Frontal cortex (tissue), 4 donors: ENCODE measurements at places on chromosomes 2 and 18.

GRCh38 chr2:192153561-192153960 is 41.2 kb downstream of the TMEFF2 start:
- DNase-seq, result no peak

- no peak for DNase-seq
Observed at GRCh38 chr2:149064856-149065630, 26.5 kb downstream of the LYPD6B start.

GRCh38 chr18:36128907-36129299 is 237 bp downstream of the SLC39A6 start:
- DNase-seq, result no peak

DNA sequence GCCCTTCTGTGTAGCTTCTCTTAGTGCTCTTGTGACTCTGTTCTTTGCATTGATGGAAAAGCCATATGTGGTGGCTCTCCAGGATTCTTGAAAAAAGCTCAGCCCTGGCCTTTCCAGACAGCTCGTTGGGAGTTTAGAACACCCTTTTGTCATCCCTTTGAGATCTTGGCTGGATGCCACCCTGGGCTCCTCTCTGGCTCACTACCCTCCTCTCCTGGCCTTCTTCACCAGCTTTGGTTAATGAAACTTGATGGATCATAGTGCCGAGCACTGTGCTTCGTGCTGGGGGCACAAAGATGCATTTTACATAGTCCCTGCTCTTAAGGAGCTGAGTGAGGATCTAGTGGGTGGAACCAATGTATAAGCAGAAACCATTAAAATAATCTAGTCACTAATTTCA is 15.6 kb upstream of the FHOD3 start:
- DNase-seq, result no peak

- no peak for DNase-seq
Observed at GRCh38 chr2:174337337-174338146, 2.8 kb downstream of the SP9 start.

- DNase-seq, result no peak
Observed at GRCh38 chr2:15677141-15677843, 85.6 kb downstream of the DDX1 start.

- DNase-seq, result no peak
Observed at GRCh38 chr2:160373666-160374065, 119.9 kb downstream of the RBMS1 start.

DNA sequence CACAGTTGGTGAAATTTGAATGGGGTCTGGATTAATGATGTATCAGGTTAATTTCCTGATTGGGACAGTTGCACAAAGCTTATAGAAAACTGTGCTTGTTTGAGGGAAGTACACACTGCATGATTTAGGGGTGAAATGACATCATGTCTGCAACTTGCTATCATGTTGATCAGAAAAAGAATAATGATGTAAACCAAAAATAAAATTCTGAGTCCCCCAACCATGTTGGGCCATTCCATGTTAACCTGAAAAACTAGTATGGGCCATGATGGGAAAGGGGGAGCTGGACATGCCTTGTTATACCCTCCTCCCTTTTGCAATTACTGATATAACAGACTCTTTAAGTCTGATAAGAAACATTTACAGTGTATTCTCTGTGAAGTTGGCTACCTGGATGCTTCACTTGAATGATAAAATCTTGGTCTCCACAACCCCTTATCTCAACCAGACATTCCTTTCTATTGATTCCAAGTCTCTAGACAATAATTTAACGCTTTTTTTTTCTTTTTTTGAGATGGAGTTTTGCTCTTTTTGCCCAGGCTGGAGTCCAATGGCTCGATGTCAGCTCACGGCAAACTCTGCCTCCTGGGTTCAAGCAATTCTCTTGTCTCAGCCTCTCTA is 4.2 kb upstream of the INO80B start:
- DNase-seq, result no peak

DNA sequence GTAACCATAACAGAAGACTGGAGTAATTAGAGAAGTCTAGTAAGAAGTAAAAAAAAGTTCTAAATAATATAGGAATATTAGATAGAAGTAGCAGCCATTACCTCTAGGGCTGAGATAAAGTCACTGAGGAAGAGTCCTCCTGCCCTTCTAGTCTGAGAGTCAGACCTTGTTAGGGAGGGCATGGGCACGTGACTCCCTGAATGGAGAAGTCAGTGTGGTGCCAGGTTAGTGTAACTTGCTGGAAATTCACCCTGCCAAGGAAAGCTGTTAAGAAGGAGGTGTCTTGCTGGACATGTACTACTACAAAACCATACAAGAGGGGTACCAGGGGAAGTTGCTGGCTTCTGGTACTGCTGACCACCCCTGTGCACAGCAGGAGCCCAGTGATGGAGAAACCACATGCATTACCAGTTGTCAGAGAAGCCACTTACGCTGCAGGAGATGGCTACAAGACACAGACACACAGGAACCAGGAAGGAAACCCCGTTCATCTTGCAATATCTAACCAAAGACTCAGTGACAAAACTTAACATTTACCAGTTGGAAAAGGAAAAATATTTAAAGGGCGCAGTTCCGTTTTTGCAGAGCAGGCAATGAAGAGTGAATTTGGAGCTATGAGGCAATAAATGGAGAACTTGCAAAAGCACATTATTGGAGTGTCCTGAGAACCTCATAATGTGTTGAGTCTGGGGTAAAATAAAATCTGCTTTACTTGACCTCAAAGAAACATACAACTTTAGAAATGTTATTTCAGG is 77.2 kb upstream of the TLK1 start:
- DNase-seq, result no peak

GRCh38 chr2:239167011-239167673 is 233.7 kb downstream of the HDAC4 start:
- DNase-seq, result no peak

DNA sequence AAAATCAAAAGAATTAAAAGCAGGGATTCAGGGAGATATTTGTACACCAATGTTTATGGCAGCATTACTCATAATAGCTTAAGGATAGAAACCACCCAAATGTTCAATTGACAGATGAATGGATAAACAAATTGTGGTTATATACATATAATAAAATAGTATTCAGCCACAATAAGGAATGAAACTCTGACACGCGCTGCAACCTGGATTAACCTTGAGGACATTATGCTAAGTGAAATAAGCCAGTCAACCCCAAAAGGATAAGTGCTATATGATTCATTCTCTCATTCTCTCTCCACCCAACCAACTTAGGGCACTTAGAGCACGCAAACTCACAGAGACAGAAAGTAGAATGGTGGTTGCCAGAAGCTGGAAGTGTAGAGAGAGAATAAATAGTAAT is 216.8 kb upstream of the SLC14A2 start:
- DNase-seq, result no peak

- DNase-seq, result no peak
Observed at GRCh38 chr18:13454363-13455150, 236.0 kb downstream of the LDLRAD4 start.
